ENCODE measurements at places on chromosomes 11 and 22.

DNA sequence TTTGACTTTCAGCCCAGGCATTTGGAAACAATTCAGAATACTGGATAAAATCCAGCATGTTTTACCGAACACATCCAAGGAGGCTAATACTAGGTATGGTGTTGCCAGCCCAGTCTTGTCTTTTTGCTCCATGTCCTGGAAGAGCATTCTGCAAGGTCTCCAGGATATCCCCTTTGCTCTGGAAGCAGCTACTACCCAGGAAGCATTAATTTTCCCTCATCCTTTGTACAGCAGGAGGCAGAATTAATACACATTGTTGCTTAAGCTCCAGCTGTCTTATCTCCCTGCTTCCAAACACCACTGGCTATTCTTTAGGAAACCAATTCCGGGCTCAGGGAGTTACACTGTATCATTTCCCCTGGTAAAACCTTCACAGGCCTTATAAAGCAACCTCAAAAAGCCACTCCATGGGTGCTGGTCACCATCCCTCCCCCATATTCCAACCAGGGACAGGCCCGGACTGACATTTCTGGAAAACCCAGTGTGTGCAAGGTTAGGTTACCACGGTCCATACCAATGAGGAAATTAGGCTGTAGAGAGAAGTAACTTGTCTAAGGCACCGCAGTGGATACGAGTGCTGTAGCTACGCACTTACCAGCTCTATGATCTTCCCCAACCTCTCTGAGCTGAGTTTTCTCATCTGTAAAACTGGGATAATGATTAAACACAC is 1.5 kb upstream of the UBASH3B start:
- DNase-seq: no peak

DNA sequence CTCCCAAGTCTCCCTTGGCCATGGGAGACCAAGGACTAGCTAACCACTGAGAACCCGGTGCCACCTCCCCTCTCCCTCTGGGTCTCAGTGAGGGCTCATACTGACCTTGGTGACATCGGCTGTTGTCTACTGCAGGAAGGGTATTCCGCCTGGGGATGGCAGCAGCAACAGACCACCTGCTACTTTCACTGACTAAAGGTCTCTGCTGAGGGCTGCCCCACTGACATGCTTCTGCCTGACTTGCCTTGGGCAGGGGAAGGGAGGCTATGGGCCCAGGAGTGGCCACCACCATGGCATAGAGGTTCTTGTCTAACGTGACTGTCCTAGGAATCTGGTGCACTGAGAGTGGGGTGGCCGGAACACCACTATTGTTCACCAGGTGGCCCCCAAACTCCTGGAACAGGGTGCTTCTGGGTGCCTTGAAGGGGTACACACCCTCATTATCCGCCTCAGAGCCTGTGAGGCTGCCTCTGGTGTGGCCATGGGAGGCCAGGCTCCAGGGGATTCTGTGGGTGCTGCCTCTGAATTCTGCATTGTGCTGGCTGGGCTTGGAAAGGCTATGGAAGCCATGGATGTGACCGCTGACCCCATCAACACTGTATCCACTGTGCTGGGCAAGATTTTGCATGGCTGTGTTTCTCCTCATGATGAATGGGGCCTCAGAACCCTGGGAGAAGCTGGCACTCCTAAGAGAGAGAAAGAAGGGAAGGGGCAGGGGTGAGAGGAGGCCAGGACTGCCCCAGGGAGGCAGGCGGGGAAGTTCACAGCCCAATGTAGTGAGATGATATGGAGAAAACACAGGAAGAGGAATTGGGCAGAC is 38.3 kb downstream of the GAB4 start:
- DNase-seq: no peak

DNA sequence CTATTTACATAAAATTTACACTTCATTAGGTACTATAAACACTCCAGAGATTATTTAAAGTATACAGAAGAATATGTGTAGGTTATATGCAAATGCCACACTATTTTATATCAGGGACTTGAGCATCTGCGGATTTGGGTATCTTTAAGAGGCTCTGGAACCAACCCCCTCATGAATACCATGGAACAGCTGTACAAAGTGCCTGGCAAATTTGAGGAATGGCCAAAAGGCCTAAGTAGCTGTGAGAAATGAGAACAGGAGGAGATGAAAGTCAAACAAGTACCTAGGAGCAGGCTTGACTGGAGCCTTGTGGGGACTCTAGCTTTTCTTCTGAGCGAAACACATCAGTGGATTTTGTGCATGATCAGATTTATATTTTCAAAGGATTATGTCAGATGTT is 149.3 kb downstream of the RBFOX2 start:
- no peak for DNase-seq

DNA sequence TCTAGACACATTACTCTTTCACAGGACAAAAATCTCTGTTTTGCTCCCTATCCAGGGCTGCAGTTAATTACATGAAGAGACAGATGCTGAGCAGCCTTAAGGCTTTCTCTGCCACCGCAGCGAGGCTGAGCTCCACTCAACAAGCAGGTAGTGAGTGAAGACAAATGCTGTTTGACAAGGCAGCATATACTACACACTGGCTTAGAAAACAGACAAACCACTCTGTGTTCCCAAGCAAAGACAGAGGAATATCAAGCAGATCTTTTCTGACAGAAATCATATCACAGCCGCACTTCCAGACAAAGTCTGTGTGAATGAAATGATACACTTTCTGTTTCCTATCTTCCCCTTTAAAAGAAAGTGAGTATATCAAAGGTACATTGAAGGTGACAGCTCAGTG is 368.1 kb downstream of the DCDC1 start:
- DNase-seq: no peak

- DNase-seq: no peak
Measured at GRCh38 chr11:132734217-132734616, 798.1 kb downstream of the OPCML start.
